H7 (cell line): ENCODE measurements at places on chromosomes 1 and 21.

DNA sequence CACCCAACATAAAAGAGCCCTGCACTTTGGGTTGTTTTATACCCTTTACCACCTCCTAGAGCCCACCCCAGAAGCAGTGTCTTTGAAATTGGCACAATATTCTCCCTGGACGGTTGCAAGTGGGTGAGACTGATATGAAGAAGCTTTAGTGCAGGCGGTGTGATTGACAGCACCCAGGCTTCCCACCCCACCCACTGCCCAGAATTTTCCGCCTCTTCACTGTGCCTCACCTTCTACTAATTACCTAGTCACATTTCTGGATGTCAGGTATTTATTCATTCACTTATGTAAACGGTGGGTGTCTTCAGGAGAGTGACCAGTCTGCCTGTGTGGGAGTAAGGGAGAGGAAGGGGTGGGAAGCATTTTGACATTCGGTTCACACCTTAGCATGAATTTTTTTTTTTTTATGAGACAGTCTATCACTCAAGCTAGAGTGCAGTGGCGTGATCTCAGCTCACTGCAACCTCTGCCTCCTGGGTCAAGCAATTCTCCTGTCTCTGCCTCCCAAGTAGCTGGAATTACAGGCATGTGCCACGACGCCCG is 1.7 kb upstream of the FAM89A start:
- no peak for DNase-seq

DNA sequence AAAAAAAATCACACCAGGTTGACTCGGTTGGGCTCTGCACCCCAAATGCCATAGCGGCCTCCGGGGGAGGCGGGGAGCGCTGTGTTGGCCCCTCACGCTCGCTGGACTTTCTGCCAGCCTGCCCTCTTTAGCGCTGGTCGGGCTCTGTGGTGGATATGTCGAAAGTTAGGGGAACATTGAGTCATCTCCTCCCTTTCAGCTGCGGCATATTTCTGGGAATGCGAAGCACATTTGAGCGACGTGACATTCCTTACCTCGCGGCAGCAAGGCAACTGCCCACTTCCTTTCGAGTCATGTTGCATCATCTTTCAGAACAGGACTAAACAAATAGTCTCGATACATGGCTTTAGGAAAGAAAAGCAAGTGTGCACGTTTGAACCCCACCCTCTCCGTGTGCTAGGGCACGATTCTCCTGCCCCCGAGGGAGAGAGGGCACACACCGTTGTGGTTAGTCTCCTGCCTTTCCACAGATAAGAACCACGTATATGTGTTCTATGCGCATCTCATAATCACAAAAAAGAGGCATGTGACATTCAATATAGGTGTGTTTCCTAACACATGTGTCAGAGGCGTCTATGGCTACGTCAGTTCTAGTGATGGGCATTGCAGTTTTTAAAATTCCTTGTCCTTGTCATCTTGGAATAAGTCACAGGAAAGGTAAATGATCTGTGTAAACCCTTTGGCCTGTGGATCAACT is 105.9 kb upstream of the SLC45A1 start:
- DNase-seq: no peak

DNA sequence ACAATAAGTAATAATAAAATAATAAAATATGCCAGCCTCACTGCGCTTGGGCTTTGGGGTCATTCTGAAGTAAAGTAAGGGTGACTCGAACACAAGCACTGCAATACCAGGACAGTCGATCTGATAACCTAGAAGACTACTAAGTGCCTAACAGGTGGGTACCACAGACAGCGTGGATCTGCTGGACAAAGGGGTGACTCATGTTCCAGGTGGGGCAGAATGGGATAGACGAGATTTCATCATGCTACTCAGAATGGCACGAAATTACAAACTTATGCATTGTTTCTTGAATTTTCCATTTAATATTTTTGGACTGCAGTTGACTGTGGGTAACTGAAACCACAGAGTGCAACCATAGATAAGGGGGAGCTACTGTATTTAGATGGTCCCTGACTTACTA is 221.1 kb upstream of the GREM2 start:
- DNase-seq: no peak

GRCh38 chr1:228015276-228016180 is 8.7 kb downstream of the WNT3A start:
- DNase-seq: peak; percentile 63

GRCh38 chr1:183590244-183591191 is at the start of gene NCF2:
NCF2 (minus strand) TSS chr1:183590459; CDS start chr1:183590329, 130 bp downstream.
- no peak for DNase-seq

DNA sequence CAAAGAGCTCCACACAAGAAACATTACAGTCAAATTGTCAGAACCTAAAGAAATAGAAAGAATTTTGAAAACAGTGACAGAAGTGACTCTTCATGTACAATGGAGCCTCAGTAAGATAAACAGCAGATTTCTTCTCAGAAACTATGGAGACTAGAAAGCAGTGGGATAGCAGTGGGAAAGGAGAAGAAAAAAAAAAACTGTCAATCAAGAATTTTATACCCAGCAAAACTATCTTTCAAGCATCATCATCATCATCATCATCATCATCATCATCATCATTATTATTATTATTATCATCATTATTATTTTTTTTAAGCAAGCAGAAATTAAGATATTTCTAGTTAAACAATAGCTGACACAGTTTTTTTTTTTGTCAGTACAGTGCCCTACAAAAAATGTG is 24.2 kb downstream of the CEP170 start:
- DNase-seq: no peak

- DNase-seq: no peak
Observed at GRCh38 chr1:246843876-246844275, 87.9 kb downstream of the AHCTF1 start.

DNA sequence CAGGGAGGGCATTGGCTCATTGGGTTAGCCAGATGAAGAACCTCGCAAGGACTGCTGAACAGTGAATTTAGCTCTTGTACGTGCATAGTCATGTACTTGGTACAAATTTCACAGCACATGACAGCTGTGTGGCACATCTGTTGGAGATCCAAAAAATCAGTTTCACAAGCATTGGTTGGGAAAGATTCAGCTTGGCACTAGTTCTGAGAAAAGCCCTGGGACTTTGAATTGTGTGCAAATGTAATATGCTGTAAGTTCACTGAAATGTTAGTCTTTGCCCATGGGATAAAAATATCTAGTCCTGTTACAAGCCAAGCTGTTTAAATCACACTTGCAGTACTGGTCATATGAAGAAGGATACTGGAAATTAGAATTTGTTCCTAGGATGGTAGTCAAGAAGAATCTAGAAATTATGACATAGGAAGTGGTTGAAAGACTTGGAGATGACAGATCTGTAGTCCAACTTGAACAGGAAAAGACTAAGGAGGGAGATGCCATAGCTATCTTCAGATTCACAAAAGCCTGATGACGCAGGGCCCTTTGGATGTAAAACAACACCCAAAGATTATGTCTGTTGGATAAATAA is 19.2 kb downstream of the LAMC2 start:
- DNase-seq: no peak

GRCh38 chr1:220797553-220797952 is 10.8 kb downstream of the MTARC1 start:
- DNase-seq: no peak

GRCh38 chr1:10827377-10828333 is 31.2 kb upstream of the CASZ1 start:
- no peak for DNase-seq

- peak; percentile 74 for DNase-seq
Observed at GRCh38 chr1:19811206-19811851, 3.8 kb downstream of the RNF186 start.

DNA sequence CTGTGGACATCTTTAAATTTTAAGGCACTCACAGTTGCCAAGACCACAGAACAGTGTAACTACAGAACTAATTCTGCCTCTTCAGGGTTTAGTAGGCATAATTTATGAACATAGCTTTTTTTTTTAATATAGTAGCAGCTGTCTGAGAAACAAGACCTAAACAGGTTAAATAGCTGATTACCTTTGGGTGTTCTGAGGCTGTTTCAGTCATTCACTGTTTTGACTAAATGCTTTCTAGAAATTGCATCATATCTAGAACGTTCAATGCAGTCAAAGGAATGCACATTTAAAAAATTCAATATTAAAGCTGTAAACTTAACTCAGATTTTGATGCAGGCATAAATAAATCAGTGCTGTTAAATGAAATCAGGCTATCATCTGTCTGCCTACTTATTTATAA is 101.6 kb downstream of the BRINP3 start:
- DNase-seq: no peak

- DNase-seq: no peak
Observed at GRCh38 chr1:241611736-241612135, 28.4 kb downstream of the CHML start.

GRCh38 chr1:216015116-216015515 is 408.1 kb downstream of the USH2A start:
- no peak for DNase-seq

DNA sequence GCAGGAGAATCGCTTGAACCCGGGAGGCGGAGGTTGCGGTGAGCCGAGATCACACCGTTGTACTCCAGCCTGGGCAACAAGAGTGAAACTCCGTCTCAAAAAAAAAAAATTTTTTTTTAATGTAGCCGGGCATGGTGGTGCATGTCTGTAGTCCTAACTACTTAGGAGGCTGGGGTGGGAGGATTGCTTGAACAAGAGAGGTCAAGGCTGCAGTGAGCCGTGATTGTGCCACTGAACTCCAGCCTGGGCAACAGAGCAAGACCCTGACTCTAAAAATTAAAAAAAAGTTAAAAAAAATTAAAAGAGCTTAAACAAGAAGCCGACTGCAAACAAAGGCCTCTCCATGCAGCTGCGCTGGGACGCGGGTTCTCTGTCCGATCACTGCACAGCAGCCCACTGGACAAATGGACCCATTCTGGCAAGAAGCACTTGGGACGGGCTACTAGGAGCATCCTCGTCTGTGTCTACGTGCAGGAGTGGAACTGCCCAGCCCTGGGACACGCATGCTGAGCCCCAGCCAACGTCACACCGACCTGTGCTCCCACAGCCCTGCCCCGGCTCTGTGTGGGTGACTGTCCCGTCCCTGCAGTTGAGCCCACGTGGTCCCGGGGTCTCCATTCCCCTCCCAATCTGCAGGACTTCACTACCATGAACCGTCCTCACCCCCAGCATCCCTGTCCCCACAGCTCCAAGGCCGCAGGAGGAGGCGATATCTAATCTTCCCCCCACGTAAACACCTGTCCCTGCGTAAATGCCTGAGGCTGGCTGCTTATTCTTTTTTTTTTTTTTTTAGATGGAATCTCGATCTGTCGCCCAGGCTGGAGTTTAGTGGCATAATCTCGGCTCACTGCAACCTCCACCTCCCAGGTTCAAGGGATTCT is 12.3 kb downstream of the SLC35E2B start:
- no peak for DNase-seq

DNA sequence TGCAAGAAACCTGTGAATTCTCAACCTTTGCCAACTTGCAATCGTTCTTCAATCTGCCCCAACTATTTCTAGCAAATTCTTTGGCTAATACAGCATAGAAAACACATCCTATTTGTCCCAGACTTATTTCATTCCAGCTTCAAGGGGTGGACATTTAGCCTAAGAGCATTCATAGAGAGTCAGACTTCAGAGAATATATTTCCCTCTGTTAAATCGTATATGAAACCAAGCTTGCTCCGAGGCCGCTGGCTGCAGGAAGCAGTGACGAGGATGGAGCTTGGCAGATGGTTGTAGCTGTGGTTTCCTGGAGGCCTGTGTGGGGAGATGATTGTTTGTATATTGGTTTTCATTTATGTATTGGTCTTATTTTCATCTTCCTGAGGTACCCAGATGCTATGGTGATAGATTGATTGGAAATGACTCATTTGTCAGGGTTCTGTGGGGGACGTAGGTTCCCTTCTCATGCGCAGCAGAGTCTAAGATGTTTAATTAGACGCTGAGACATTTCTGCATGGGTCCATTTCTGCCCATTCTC is 26.1 kb downstream of the MAN1C1 start:
- DNase-seq: no peak

DNA sequence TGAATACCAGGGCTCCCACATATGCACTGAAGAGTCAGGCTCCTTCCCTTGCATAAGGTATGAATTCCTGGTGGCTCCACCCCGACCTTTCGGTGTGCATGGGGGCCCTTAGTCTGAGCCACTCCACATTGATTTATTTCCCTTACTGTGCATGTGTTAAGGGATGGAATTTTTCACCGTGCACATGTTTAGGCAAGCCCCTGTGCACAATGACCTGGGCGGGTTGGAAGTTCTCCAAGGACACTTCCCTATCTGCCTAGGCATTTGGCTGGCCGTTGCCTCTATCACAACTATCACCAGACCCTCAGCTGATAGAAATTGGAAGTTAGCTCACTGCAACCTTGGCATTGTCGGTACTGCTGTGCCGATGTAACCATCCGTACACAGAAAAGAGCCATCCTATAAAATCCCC is 9.7 kb downstream of the S100A6 start:
- no peak for DNase-seq

DNA sequence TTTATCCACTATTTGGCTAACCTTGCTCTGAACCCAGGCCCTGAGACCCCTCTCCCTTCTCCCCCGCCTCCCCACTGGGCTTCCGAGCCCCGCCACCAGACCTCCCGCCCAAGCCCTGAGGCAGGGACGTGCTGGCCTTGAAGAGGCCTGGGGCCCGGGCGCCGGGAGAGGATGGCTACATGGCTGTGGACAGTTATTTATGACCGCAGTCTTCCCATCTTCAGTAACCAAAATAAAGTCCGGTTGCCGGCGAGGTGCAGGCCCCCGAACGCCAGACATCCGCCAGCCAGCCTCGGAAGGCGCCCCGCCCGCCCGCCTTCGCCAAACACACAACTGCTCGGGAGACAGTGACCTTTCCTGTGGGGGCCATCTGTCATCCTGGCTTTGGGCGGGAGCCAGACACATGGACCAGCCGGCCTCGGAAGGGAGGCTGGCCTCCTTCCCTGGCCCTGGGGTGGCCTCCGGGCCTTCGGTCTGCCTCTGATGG is 69.0 kb downstream of the DHRS3 start:
- peak; percentile 64 for DNase-seq

GRCh38 chr1:239558559-239558958 is 172.2 kb downstream of the CHRM3 start:
- no peak for DNase-seq

GRCh38 chr21:36807422-36807928 is 108.6 kb downstream of the SIM2 start:
- DNase-seq: no peak

- no peak for DNase-seq
Observed at GRCh38 chr21:22725436-22725835, 1727.2 kb downstream of the NCAM2 start.

GRCh38 chr1:201563406-201563780 is 24.5 kb downstream of the NAV1 start:
- DNase-seq: no peak

GRCh38 chr1:234955107-234955731 is 173.4 kb downstream of the TOMM20 start:
- DNase-seq: no peak

GRCh38 chr1:93013145-93014065 is 52.1 kb upstream of the DIPK1A start:
- DNase-seq: no peak

- DNase-seq: no peak
Observed at GRCh38 chr1:92623187-92623778, 136.6 kb upstream of the GFI1 start.

GRCh38 chr1:39892601-39893595 is 8.8 kb downstream of the MYCL start:
- DNase-seq: peak; percentile 80

DNA sequence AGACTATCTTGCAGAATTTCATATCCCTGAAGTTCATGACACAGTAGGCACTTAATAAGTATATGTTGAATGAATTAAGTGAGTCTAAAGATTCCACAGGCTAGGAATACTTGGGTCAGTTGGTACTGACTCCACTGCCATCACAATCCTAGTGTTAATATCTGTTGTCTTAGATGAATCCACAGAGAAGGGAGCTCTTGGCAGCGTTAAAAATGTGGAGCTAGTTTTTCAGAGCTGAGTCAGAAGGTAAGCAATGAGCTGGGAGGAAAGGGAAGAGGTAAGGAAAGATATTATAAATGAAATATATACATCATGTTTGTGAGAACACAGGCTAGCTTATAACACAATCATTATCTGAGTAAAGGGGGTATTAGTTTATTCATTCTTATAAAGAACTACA is 21.8 kb upstream of the GORAB start:
- no peak for DNase-seq
